ENCODE measurements at places on chromosomes 4 and X. TPM values are rescaled to one million over a fixed set of nuclear protein-coding genes. Genes with fewer than 3 reads are reported as not detected.

GRCh38 chr4:20422398-20422797 lies 170.7 kb downstream of the SLIT2 start:
- peak; percentile 45 for DNase-seq

DNA sequence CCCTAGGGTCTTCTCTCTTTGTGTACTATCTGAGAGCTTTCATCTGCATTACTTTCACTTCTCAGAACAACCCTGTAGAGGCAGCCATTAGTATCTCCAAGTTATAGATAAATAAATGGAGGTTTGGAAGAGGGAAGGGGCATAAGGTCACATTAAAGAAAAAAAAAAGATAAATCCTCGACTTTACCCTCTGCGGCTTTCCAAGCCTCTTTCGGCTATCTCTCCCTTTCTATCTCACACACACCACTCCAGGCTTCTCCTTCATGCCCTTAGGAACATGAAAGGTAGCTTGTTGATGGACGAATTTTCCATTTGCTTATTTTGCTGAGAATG lies 660 bp upstream of the ARHGEF9 start:
- no peak for DNase-seq

DNA sequence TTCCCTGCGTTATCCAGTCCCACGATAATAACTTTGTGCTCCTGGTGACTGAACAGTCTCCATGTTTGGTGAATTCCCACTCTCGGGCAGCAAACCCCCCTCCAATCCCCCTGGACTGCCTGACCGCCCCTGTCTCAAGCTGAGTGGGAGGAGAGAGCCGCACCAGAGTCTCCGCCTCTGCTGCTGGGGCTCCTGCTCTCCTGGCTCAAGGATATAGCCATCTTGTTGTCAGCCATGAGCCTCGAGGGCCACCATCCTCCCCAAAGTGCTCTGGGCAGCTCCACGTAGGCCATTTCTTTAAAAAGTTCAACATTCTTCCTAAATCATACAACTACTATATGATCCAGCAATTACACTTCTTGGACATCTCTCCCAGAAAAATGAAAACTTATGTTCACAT lies 49.3 kb upstream of the PGRMC1 start:
- no peak for DNase-seq

DNA sequence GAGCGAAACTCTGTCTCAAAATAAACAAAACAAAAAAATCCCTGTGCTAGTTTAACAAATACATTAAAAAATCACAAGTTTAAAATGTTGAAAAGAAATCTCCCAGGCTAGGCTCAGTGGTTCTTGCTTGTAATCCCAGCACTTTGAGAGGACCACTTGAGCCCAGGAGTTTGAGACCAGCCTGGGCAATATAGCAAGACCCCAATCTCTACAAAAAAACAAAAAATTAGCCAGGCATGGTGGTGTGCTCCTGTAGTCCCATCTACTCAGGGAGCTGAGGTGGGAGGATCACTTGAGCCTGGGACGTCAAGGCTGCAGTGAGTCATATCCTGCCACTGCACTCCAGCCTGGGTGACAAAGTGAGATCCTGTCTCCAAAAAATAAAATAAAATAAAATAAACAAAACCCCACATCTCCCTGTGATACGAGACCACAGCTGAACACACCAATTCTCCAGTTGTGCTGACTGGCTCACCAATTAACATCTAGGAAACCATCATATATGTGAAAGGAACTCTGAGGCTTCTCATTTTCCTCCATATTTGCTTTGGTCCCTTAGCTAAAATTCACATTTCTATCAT lies 7.3 kb downstream of the RPS4X start:
- DNase-seq: no peak

DNA sequence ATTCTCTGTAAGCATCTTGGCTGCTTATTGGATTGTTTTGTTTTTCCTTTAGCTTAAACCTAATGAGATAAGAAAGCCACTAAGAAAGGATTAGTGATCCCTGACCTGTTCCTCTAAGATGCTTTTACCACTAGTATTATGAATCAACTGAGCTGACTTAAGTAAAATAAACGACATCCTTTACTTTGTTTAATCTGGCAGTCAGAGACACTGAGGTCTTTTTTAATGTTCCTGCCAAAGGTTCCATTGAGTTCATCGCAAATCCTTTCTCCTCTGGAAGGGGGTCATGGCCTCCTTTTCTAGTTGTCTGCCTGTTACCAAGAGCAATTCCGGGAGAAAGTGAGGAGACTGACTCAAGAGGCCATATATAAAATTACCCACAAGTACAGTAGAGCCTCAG lies 1038.3 kb upstream of the SLIT2 start:
- DNase-seq: no peak

GRCh38 chrX:19680580-19680979 lies 165.3 kb upstream of the MAP3K15 start:
- DNase-seq: no peak

DNA sequence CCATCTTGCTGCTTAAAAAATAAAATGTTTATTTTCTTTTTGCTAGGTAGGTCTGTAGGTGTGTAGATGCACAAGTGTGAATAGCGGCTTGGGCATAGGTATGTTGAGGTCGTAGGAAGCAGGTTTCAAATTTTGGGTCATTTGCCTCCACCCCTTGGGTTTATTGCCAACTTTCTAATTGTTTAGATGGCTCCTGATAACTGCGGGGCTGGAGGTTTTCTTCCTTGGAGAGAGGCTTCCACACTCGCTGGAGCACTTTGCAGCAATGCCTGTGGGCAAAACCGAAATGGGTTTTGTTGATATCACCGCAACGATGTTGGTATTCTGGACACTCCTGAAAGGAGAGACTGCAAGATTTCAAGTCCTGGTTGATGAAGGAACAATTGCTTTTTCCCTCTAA lies 3.9 kb upstream of the POU4F2 start:
- no peak for DNase-seq

- no peak for DNase-seq
These were observed 12.8 kb upstream of the BOD1L1 start for GRCh38 chr4:13640149-13640940.

DNA sequence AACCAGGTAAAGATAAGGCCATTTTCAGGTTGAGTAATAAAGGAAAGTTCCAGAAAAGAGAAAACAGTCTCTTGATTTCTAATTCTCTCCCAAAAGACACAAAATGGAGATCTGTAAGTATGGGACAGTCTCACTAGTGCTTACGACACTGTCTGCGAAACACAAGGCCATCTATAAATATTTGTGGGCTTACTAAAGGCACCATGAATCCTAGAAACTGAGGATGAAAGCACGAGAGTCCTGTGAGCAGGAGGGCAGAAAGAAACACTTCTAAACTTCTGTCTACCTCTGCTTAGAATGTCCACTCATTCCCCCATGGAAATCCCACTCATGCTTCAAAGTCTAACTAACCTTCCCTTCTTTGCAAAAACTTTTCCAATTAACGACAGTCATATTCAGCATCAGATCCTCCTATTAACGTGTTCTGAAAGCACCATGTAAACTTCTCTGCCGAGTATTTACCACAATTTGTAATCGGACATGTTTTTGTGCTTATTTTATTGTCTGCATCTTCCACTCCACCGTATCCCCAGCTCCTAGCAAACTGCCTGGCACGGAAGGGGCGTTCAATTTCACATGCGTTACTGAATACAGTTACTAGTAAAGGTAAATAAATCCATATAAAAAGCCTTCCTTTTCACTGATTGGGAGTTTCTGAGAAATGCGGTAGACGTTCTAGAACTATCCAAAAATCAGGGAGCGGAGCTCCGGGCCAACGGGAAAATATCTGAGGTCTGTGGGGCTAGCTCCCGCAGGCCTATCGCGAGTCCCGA lies 665 bp downstream of the PSMD10 start:
- DNase-seq: peak; percentile 2

GRCh38 chr4:7549866-7550265 lies 115.1 kb upstream of the PSAPL1 start:
- no peak for DNase-seq

GRCh38 chr4:147587041-147587440 lies 30.2 kb upstream of the TMEM184C start:
- DNase-seq: no peak

DNA sequence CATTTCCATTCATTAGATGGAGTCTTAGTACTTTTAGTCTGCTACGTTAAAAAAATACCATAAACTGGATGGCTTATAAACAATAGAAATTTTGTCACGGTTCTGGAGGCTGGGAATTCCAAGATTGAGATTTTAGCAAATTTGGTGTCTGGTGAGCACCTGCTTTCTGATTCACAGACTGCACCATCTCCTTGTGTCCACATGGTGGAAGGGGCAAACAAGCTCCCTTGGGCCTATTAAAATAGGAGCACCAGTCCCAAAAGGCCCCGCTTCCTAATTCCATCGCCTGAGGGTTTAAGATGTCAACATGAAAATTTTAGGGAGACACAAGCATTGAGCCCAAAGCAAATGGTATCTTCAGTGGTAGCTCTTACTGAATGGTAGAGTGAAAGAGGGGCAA lies 120.5 kb upstream of the MAP9 start:
- DNase-seq: no peak

DNA sequence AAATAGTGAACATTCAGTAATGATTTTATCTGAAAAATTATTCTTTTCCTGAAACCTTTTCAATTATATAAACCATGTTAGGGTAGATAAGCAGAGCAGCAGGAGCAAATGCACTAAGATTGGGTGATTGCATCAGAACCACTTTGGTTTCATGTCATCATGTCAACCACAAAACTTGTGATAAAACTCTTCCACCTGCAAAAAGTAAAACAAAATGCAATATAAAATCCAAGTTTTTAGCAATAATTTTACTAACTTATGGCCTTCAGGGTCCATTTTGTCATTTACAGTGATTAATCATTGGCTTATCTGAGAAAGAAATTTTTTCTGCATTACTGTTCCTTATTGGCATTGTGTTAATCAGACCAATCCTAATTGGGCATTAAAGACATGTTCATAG lies 42.4 kb downstream of the NHS start:
- no peak for DNase-seq

- DNase-seq: no peak
These were observed 679.1 kb downstream of the DMD start for GRCh38 chrX:32532262-32532661.

- peak; percentile 15 for DNase-seq
These were observed 52.4 kb downstream of the GLRB start for GRCh38 chr4:157128395-157128794.

DNA sequence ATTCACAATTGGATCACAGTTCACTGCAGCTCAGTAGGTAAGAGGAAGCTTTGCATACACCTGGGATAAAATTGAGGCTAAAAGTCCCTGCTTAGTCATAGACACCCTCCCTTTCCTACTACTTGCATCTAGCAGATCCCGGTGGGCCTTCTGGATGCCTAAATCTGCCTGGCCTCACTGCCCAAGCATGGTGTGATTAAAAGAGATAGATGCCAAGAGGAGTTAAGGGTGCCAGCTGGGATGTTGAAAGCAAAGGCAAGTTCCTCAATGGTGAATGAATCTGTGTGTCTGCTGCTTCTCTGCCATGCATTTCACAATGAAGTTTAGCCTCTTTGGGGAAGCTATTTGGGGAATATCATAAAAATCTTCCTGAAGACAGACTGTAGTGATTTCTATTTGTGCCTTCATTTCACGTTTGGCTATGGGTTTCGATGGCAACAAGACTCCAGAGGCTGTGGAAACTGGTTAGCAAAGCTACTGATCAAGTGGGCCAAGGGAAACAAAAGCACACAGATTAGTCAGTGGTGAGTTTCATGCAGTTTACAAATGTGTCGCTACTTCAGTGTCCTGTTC lies 534.0 kb downstream of the ANKRD50 start:
- no peak for DNase-seq

DNA sequence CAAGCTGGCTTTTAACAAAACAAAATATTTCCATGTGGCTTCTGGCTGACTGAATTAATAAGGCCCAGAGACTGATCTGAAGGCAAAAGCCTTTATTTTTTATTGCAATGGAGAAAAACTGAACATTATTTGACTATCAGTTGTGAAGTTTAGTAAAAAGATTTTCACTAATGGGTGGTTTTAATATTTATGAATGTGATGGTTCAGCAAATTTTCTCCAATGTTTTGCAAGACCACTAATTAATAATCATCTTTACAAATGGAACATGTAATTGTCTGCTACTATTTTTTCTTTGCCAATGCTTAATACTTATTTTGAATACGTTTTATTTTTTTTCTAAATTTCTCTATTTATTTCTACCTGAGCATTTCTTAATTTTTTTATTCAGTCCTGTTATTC lies 90.6 kb downstream of the SNCA start:
- no peak for DNase-seq

DNA sequence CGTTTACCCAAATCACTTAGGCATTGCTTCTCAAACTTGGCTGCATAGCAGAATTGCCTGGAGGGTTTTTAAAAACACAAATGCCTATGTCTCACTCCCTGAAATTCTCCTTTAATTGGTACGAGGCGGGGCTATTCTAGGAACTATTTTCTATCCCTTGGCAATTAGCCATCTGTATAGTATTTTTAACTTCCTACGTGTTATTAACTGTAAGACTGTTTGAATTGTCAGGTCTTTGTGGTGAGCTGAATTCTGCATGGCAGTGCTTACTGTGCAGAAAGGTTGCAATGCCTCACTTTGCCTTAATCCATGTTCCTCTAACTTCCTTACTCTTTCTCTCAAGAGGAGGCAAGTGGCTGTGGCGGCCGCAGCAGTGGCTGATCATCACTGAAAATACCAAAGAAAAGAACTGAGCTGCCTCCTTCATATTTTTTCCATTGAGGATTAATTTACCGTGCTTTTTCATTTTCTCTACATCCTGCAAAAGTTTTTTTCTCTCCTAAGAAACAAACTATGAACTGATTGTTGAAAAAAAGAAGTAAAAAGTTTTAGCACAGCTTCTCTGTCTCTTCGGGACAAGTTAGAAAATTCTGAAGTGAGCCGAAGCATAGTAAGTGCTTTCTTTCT lies at the start of gene SHROOM3:
Gene SHROOM3, plus strand, starts transcription at position 329 of the 627 bp plus-strand sequence. CDS start 824 bp downstream, outside the sequence.
- DNase-seq: no peak

DNA sequence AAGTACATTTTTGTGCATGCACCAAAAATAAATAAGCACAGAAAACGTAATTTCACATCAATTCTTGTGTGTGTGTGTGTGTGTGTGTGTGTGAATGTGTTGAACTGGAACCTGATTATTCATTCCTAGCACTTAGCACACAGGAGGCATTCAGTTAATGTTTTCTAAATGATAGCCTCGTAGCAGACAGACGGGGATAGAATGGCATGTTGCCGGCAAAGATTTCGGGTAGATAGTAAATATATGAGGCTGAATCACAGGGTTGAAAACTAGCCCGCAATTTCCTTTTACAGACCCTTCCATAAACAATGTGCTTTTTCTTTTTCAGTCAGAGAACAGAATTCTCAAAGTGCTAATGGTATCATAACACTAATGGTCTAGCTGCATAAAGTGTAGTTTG lies 13.5 kb downstream of the MAOB start:
- DNase-seq: no peak

DNA sequence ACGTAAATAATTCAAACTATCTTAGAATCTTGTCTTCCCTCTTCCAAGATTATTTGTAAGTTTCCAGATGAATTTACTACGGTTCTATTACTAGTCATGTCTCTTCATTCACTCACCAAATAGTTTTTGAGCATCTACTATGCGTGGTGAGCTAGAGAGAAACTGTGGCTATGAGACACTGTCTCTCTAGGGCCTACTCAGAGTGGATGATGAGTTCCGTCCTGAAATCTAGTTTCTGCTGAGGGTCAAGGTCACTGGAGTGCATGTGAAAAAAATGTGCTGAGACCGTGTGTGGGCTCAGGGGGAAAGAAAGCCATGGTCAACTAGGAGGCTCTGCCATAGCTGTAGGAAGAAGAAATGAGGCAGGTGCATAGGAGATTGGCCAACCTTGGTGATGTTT lies 320.2 kb upstream of the GATB start:
- DNase-seq: no peak

CXXC4 gene
- not detected for total RNA-seq

PDZD4 gene
- under 0.01 TPM for total RNA-seq

RHOXF1 gene
- not detected for total RNA-seq

ESX1 gene
- not detected for total RNA-seq
